ENCODE measurements at places on chromosomes 3 and 15.

- no peak for DNase-seq
Measured at GRCh38 chr3:117563063-117563462, 853.5 kb downstream of the TUSC7 start.

GRCh38 chr3:191334346-191334893, 4.1 kb upstream of the UTS2B start:
- no peak for DNase-seq

DNA sequence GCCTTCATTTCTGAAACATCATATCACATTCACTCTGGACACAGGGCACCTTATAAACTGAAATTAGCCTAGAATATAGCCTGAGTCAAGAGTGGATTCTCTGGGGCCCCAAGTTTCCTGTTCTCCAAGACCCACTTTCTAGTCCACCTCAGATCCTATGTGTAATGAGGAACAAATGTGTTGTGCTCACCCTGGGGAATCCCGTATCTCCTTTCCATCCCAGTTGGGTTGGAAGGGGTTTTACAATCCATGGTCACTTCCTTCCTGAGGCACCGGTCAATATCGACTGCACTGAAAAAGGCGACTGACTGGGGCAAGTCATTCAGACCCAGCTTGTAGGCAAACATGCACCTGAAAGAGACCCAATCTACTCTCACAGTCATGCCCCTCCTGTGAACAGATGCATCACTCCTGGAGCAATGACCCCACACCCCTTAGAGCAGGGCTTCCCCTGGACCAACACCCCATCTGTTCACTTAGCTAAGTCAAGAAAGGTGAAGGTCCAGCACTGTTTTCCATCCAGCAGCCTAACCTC, 17.4 kb downstream of the POLG start:
- DNase-seq, result no peak

DNA sequence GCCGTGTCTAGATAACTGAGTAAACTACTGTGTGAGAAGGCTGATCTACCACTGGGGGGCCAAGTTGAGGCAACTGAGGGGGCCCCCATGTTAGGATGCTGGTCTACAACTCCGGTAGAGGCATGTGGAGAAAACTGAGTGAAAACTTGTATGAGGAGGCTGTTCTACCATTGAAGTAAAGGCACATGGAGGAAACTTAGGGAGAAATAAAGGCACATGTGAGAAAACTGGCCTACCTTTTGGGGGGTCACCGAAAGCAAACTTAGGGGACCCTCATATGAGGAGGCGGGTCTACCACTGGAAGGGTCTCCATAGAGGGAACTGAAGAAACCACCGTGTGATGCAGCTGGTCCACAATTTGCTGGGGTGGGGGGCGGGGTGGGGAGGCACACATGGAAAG, 155.2 kb downstream of the FBLN2 start:
- DNase-seq, result no peak

DNA sequence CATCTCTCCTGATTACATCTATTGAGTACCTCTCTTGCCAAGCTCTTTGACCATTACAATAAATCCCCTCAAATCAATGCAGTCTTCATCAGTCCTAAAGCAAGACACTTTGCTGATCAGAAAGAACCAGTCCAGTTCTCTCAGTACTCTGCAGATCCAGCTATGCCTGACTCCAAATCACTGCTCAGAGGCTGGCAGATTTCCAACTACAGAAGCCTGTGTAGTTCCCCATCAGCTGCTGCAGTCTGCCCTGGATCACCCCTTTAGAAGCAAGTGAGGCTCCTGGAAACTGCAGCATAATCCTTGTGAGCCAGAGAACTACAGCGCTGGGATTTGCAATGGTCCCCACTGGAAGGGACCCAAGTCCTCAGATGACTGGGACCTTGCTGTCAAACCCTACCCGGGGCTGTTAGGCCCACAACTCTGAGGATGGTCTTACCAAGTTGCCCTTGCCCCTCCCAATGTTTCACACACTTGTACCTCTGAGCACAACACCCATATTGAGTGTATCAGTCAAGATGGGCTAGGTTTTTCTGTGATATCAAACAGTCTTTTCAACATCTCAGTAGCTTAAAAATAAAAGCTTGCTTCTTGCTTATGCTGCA, 81.9 kb upstream of the TOPAZ1 start:
- no peak for DNase-seq

- no peak for DNase-seq
Measured at GRCh38 chr3:8550611-8551010, 49.0 kb downstream of the LMCD1 start.

DNA sequence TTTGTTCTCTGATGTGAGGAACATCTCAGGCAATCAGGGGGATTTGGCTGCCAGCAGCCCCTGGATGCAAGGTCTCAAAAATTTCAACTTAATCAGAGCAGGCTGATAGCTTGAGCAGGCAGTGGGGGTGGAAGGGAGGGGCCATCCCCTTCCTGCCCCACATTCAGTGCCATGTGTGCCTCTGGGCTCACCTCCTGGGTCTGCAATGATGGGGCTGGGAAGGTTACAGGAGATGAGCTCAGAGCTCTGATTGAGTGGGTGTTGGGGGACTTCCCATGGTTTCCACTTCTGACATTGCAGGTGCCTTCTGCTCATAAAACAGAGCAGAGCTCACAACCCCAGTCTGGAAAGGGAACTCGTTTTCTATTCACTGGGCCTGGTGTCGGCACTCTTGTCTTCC, 37.0 kb downstream of the PARP16 start:
- peak; percentile 37 for DNase-seq

- DNase-seq, result no peak
Measured at GRCh38 chr15:70080347-70080746, 17.4 kb downstream of the TLE3 start.

DNA sequence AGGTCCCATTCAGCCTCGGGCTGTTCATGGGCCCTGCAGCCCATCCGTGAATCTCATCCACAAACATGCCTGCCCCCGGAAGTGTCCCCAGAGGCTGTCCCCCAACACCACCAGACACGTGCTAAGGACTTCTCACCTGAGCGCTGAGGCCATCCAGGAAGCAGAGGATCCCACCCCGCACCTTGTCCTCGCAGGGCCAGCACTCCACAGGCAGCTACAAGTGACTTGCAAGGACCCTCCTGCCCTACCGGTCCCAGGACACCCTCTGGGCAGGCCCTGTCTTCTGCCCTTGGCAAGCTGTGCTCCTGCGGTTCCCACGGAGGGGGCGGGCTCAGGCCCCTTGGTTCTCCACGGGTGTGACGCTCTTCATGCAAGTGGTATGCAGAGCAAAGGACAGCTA, 146.0 kb downstream of the NUP210 start:
- DNase-seq, result no peak

DNA sequence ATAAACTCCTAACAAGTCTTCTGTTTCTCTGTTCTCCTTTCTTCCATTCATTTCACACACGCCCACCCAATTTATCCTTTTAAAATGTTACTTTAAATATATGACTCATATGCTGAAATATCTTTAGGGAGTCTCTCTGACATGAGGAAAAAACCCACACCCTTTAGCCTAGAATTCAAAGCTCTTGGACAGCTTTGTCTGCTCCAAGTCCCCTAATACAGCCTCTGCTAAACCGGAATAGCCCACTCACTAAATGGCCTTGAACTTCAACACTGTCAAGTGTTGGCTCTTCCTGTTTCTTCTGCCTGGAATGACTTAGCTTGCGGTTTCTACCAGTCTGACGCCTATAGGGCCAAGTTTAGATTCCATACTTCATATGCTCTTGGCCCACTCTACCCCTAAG, 3.3 kb upstream of the CD96 start:
- no peak for DNase-seq

- DNase-seq, result no peak
Measured at GRCh38 chr15:70195171-70195570, 97.5 kb upstream of the TLE3 start.

- no peak for DNase-seq
Measured at GRCh38 chr3:114299941-114300624, 6.3 kb downstream of the TIGIT start.

- DNase-seq, result no peak
Measured at GRCh38 chr3:124108446-124108845, 116.5 kb upstream of the ROPN1 start.

DNA sequence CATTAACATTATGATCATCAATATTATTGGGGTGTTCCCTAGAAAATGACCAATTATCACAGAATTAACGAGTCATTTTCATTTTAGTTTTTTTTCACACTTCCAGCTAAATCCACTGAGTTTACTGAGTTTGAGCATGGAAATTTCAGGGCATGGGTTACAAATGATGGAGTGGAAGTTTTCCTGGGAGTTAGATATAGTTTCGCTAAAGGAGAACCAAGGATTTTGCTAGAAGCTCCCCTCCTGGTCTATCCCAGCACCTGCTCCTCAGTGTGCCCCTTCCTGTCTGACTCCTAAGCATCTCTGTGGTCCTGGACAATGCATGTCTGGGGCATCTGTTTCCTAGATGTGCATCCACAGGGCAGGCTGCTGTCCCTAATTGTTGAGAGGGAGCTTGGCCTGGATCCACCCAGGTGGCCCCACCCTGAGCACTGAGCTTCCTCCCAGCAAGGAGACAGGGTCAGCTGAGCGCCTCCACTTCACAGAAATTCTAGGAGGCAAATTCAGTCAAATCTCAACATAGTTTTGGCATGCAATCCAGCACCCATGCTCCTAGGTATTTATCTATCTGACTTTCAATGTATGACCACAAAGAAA, 102.3 kb upstream of the GOLGA6L6 start:
- DNase-seq, result no peak

DNA sequence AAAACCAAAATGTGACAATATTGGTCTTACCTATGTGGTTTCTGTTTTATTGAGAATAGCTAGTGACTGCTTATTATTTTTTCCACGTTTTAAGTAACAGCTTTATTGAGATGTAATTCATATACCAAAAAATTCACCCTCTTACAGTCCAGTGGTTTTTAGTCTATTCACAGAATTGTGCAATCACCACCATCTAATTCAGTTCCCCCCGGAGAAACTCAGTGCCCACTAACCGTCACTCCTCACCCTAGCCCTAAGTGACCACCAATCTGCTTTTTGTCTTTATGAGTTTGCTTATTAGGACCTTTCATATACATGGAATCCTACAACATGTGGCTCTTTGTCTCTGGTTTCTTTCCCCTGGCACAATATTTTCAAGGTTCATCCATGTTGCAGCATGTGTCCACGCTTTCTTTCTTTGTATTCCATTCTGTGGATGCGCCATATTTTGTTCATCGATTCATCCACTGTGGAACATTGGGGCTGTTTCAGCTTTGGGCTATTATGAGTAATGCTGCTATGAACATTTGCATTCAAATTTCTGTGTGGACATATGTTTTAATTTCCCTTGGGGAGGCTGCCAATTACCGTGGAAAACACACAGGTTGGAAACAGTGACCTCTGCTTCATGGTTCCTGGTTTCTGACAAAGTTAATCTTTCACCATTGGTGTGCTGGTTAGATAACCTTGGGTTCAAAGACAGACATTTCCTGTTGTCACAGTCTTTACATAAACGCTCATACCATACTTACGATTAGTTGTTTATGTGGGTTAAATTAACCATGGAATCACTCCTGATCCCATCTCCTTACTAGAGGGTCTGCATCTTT, 3.2 kb upstream of the BCL2L10 start:
- DNase-seq, result no peak

- DNase-seq, result no peak
Measured at GRCh38 chr3:65037861-65038260, 350.1 kb upstream of the ADAMTS9 start.

DNA sequence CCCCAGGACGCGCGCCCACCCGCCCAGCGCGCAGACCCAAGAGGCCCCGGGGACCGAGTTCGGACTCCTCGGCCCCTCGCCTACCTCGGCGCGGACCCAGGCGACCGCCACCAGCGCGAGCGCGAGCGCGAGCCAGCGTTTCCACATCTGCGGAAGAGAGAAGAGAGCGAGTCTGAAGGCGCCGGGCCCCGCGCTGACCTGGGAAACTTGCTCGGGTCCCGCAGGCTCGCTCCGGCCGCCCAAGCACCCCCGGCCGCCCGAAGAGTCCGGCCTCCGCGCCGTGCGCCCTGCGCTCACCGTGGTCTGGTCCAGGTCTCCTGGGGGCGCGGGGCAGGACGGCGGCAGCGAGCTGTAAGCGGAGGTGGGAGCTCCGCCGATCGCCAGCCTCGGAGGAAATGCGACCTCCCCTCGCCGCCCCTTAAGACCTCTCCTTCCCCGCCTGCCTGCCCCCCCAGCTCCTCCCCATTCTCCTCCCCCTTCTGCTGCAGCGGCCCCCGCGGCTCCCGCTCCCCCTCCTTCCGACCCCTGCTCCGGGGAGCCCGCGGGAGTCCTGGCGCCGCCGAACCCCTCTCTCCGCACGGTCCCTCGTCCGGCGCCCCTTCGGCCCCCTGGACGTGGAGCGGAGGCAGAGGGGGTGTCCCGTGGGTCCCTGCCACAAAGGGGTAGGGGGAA, at the start of gene FSTL1:
Gene FSTL1, minus strand, starts transcription at position 393 of the 672 bp plus-strand sequence. Its CDS starts 246 bp downstream, at position 147.
- DNase-seq, result no peak

- no peak for DNase-seq
Measured at GRCh38 chr3:18888819-18889218, 259.5 kb upstream of the KCNH8 start.

GRCh38 chr3:185115371-185115770, 37.5 kb downstream of the C3orf70 start:
- DNase-seq, result no peak

- DNase-seq, result no peak
Measured at GRCh38 chr3:52848617-52849016, 13.8 kb upstream of the MUSTN1 start.

DNA sequence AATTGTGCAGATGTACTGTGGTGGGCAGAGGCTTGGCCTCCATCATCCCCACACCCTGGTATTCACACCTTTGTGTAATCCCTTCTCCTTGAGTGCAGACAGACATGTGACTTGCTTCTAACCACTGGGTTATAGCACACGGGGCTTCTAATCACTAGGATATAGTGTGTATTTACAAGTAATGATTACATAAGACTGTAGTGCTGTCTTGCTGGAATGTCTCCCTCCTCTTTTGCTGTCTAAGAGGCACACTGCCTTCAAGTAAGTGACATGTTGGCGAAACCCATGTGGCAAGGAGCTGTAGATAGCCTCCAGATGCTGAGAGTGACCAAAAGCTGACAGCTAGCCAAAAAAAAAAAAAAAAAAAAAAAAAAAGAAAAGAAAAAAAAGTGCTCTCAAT, 542.7 kb upstream of the MDFIC2 start:
- no peak for DNase-seq

GRCh38 chr3:46609212-46609721, 3.1 kb upstream of the FAM240A start:
- DNase-seq, result no peak

GRCh38 chr3:102510663-102511062, 75.8 kb downstream of the ZPLD1 start:
- no peak for DNase-seq

DNA sequence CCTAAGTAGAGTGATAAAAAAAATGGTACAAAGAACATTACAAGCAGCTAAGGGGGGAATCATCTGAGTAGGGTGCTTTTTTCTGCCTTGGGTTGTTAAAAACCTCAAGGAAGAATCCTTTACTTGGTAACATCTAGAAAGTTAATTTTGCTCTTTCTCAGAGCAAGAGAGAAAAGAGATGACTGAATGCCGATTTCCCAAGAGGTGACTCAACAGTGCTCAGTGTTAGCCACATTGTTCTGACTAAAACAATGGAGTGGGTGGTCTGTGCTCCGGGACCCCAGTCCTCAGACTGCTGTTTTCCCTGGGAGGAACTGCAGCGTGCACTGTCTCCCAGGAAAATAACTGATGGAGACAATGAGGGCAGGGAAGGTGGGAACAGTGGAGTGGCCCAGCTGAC, 41.1 kb upstream of the RASGRP1 start:
- no peak for DNase-seq

- DNase-seq, result no peak
Measured at GRCh38 chr3:46221938-46222337, 13.8 kb upstream of the CCR1 start.
